Activated CD4-positive, alpha-beta T cell treated with anti-CD3 and anti-CD28 coated beads for 24 hours (primary cell): ENCODE measurements at places on chromosomes 1 and 21.

- no peak for DNase-seq
Measured at GRCh38 chr1:233166896-233167295, 128.6 kb downstream of the PCNX2 start.

DNA sequence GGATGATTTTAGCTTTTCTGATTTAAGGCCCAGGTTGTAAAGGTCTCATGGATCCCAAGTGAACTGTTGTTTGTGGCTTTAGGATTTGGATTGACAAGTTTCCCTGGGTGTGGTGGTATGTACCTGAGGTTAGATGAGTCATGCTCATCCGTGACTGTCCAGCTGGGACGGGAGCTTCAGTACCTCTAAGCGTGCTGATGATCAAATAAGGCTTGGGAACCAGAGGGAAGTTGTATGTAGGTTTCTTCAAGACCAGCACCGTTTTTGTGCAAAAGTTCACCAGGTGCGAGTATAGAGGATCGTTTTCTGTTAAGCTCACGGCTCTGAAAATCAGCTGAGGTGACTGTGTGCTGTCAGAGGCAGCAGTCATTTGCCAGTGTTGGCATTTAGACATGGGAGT, 19.8 kb downstream of the PLA2G2E start:
- DNase-seq: no peak

DNA sequence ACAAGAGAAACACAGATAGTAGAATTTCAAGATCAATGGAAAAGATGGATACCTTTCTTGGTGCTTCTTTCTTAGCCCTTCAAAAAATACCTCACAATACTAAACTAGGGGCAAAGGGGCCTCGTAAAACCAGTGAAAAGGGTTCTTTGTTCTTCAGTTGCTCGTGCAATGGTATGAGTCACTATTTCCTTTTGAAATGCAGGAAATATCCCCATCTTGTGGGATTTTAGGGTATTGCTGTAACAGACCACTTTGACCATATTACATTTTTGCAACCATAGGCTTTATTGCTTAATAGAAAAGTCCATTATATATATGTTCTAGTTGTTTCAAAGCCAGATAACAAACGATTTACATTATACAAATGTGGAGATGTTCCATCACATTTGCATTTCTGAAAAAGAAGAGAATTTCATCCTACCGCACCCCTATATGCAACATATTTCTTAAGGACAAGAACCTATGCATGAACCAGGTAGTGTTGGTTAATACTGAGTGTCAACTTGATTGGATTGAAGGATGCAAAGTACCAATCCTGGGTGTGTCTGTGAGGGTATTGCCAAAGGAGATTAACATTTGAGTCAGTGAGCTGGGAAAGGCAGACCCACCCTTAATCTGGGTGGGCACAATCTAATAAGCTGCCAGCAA, 88.6 kb upstream of the PKN2 start:
- DNase-seq: no peak

- DNase-seq: no peak
Measured at GRCh38 chr1:101205457-101205856, 31.4 kb upstream of the S1PR1 start.

GRCh38 chr1:199510314-199510713, 517.2 kb upstream of the NR5A2 start:
- no peak for DNase-seq

GRCh38 chr21:29114765-29115500, 15.5 kb upstream of the MAP3K7CL start:
- no peak for DNase-seq

DNA sequence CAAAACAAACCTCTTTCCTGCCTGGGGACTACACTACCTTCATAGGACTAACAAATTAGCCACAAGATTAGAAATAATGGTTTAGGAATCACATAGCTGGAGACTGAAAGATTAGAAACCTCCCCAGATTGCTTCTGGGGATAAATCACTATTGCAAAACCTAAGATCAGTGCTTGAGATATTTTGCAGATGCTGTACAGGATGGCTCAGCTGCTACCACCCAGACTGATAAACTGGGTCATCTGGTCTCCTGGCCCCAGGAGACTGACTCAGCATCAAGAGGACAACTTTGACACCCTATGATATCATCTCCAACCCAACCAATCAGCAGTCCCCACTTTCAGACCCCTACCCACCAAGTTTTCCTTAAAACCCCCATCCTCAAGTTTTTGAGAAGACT, 137.0 kb downstream of the LRRC53 start:
- DNase-seq: no peak

DNA sequence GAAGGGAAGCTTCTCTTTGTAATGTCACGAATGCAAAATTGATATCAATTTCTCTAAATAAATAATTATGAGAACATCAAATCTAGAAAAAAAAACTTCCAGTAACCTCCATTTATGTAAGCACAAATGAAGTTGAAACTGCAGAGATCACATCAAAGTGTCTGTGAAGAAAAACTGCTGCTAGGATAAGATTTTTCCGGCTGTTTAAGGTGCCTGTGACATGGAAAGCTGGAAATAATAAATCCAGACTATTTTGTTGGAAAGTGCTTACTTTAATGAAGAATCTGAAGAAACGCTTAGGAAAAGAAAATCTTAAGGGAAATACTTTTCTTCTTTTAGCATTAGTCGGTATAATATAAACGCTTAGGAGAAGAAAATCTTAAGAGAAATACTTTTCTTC, 57.0 kb downstream of the CHRM3 start:
- DNase-seq: no peak

- DNase-seq: no peak
Measured at GRCh38 chr1:111731956-111732355, 7.2 kb downstream of the INKA2 start.

DNA sequence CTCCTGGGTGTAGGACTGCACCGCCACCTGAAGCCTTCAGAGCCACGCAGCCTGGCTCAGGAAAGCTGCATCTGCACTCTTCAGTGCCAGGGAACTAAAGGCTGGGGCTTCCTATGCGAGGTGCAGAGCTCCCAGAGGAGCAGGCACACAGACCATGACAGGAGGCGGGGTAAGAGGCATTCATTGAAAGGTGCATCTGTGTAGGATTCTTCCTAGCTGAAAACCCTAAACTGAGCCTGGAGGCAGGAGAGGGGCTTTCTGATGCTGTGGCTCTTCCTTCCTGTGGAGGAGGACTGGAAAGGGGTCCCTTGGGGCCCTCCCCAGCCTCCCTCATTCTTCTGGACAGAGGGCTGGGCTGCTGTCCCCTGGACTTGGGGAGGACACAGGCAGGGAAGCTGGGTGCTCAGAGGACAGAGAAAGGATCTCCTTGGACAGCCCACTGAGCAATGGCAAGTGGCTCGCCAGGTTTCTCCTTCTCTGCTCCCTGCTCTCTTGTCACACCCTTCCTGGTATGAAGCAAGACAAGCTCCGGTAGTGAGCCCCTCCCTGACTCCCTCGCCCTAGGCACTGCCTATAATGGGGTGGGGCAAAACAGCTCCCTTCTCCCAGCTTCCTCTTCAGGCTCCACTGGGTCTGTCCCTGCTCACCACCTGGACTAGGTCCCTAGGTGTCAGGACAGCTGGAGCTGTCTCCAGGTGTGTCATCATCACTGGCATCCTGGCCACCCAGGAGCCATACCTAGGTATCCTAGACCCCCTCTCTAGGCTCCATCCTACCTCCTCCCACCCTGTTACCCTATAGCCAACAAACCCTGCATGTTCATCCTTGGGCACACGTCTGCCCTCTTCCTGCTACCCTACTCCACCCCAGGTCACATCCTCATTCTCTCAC, 20.0 kb downstream of the S100A6 start:
- no peak for DNase-seq

DNA sequence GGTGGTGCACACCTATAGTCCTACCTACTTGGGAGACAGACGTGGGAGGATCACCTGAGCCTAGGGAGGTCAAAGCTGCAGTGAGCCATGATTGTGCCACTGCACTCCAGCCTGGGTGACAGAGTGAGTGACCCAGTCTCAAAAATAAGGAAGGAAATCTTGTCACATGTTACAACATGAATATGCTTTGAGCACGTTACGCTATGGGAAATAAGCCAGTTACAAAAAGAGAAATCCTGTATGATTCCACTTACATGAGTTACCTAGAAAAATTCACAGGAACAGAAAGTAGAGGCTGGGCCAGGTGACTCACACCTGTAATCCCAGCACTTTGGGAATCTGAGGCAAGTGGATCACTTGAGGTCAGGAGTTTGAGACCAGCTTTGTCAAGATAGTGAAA, 6.7 kb upstream of the PADI6 start:
- no peak for DNase-seq

- no peak for DNase-seq
Measured at GRCh38 chr21:42351626-42352440, 1.0 kb upstream of the TFF2 start.

GRCh38 chr1:1110561-1110971, 5.3 kb downstream of the C1orf159 start:
- DNase-seq: no peak

- no peak for DNase-seq
Measured at GRCh38 chr1:183996040-183996384, 41.5 kb downstream of the COLGALT2 start.

GRCh38 chr1:32888134-32888533, 1.8 kb downstream of the HPCA start:
- no peak for DNase-seq

- no peak for DNase-seq
Measured at GRCh38 chr1:116067566-116067890, 43.7 kb upstream of the MAB21L3 start.

DNA sequence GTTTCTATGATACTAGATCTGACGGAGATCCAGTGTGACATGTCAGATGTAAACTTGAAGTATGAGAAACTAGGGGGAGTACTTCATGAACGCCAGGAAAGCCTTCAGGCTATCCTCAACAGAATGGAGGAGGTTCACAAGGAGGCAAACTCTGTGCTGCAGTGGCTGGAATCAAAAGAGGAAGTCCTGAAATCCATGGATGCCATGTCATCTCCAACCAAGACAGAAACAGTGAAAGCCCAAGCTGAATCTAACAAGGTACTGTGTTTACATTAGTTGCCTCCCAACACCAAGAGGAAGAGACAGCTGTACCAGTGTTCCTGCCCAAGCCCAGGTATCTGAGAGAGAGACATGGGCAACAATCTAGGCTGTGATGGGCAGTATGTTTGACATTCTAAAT, 112.2 kb upstream of the BMP8A start:
- no peak for DNase-seq

- DNase-seq: peak; percentile 48
Measured at GRCh38 chr1:181141431-181141910, 53.0 kb downstream of the IER5 start.

GRCh38 chr1:40014253-40014706, 26.2 kb upstream of the CAP1 start:
- DNase-seq: no peak

DNA sequence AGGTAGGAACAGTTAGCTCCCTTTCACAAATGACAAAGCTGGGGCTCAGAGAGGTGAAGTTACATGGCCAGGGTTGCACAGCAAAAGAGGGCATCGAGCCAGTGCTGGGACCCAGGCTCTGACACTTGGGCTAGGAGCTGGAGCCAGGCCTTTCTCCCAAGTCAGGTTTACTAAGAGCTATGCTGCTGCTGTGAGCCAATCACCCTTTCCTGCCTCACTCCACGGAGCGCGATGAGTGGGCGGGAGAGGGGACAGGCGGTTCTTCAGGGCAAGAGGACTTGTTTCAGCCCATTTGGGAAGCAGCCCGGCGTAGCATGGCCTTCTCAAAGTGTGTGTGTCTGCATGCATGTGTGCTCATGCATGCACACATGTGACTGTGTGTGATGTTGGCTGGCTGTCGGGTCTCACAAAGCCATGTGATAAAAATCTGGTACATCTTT, 10.6 kb downstream of the ID3 start:
- DNase-seq: no peak

GRCh38 chr1:23558872-23559135, 497 bp downstream of the ID3 start:
- DNase-seq: no peak

DNA sequence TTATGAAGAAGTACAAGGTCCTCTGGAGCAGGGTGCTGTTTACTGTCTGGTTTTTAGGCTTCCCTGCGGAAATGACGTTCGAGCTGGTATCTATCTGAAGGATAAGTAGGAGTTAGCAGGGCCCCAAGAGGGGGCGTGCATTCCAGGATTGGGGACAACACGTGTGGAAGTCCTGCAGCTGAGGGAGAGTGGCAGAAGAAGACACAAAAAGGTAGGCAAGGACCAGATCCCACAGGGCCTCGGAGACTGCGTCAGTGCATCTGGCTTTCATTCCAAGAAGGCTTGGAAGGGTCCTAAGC, 5.9 kb downstream of the RIMS3 start:
- no peak for DNase-seq
